ENCODE measurements at places on chromosomes 3 and 15.

- no peak for DNase-seq
Observed at GRCh38 chr3:42815826-42816225, 6.6 kb downstream of the ACKR2 start.

DNA sequence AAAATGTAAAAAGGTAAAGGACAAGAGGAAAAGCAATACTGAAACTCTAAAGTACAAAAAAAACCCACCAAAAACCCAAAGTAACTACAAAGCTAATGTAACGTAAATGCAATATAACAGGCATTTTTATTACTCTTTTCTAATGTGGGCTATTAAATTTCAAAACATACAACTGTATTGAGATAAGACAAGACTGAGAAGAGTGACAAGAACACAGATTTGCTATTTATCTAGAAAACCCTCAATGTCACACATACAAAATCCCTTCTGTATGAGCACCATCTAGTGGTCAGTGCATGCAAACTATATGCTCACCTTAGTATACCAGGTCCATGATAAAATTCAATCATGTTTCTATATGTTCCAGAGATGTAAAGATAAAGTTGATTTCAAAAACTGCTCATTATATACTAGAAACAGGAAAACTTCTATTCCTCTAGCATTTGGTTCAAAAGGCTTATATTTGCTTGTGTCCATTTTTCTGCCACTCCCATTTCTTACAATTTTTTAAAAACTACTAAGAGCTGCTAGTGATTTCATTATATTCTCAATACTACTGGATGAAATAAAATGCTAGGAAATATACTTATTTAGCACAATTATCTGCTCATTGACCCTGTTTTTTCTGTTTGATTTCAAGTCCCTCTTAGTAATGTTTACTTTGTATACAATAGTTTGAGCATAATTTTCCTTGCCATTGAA is 111.4 kb downstream of the DLG1 start:
- DNase-seq, result peak; percentile 51

DNA sequence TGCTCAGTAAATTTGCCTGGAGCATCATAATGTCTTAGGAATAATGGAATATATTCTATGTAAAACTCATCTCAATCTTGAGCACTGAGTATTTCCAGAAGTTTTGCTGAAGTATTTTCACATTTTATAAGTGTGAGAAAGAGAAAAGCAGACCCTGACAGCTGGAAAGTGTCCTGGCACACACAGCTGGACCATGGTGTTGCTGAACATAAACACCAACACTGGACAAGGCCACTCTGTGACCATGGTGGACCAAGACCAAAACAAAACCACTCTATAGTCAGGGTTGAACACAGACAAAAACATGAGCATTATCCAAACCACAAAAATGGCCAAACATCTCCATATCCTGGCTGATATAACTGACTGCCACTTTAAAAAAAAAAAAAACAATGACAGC is 15.1 kb upstream of the SGO1 start:
- DNase-seq, result no peak

- DNase-seq, result no peak
Observed at GRCh38 chr3:18295171-18295920, 129.8 kb downstream of the SATB1 start.

Data from inflammatory macrophage treated with lipopolysaccharide for 1 hour (primary cell).